Cortex of kidney (tissue), 1 donor: ENCODE measurements at places on chromosomes 12 and 14.

- DNase-seq: no peak
Measured at GRCh38 chr12:43022838-43023237, 433.3 kb upstream of the PRICKLE1 start.

- no peak for DNase-seq
Measured at GRCh38 chr14:101939646-101940170, 24.7 kb upstream of the DYNC1H1 start.

DNA sequence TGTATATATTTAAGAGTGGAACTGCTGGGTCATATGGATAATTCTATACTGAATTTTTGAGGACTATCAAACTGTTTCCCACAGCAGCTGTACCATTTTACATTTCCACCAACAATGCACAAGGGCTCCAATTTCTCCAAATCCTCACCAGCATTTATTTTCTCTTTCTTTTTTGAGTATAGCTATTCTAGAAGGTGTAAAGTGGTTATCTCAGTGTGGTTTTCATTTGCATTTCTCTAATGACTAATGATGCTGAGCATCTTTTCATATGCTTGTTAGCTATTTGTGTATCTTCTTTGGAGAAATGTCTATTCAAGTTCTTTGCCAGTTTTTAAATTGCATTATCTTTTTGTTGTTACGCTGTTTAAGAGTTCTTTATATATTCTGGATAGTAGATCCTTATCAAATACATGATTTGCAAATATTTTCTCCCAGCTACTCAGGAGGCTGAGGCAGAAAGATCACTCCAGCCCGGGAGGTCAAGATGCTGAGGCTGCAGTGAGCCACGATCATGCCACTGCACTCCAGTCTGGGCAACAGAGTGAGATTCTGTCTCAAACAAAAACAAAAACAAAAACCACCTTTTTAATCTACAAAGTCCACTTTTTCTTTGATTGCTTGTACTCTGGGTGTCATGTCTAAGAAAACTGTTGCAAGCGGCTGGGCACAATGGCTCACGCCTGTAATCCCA lies 32.8 kb downstream of the GTF2A1 start:
- DNase-seq: no peak

- DNase-seq: no peak
Measured at GRCh38 chr14:59116984-59117415, 71.5 kb upstream of the DAAM1 start.

DNA sequence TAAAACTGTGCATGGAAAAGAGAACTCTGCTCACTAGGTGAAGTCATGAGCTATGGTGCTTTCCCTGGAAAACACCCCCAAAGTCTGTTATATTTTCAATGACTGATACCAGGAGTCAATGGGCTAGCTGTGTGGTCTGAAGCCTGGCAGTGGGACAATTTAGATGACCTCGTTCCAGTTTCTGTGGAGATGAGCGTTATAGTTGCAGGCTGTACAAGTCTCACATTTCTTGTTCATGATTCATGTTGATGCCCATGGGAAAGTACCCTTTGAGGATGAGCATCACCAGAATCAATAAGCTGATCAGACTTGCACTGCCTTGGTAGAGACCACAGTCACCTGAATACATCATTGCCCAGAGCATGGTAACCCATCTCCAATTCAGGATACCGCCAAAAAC lies 70.7 kb downstream of the NOVA1 start:
- no peak for DNase-seq

DNA sequence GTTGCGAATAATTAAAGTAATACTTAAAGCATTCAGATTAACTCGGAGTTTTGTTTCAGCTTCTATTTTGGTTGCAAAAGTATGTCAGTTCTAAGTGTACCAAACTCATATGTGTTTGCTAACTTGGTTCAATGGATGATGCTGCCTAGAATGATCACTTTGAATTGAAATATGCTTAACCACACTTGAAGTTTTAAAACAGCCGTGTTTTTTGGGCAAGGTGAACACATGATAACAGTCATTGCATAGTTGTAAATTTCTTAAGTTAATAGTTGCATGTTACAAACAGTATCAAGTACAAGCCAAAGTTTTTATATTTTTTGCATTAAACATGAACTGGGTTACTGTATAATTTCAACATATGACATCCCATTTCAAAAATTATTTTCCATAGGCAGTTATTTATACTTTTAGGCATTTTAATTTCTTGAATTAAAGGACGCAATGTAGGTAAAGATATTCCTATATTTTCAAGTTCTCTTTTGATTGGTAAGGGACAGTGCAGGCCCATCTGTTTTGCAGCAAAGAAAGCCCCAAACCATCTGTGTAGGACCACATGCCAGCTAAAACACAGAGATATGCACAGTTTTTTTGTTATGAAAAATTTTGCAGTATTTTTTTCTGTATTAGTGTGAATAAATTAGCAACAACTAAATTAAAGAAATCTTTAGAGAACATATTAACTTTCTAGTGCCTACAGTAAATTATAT lies 575.5 kb downstream of the PRKD1 start:
- no peak for DNase-seq

DNA sequence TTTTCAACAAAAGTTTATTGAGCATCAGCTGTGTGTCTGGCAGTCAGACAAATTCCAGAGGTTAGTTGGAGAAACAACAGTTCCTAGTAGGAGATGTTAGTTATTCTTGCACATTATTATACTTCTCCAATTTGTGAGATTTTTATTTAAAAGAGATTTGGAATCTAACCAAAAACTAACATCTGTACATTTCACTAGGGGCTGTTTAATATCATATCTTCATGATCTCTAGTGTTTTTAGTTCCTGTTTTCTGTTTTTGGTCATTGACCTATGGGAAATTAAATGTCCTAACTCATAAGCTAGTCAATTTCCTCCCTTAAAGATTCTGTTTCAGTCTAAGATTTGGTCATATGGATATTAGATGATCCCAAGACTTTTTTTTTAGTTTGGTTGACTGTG lies 34.1 kb upstream of the KLHDC2 start:
- DNase-seq: no peak

DNA sequence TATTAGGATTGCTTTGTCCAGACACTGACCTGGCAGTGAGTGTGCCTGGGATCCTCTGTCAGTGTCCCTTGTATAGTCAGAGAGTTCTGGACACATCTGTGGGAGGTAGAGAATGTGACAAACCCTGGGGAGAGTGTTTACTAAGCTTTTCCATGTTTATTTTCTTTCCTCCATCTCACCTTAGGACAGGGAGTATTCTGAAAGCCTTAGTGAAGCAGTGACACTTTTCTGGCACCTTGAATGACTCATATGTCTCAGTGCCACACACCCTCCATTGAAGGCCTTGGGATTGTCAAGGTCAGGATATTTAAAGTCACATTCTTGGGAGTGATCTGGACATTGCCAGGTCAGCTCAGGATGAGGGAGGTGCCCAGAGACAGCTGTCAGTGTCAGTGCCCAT lies 34.9 kb upstream of the CTDSP2 start:
- DNase-seq: no peak

DNA sequence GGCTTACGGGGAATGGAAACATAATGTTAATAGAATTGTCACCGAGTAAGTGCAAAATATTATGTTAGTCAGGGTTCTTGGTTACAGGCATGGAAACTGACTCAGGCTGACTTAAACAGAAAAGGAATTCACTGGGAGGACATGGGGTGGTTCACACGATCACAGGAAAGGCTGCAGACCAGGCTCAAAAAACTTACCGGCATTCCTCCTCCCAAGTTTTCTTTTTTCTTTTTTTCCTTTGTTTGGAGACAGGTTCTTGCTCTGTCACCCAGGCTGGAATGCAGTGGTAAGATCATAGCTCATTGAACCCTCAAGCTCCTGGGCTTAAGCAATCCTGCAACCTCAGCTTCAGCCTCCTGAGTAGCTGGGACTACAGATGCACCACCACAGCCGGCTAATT lies 11.9 kb upstream of the UBE2N start:
- DNase-seq: no peak

GRCh38 chr14:31263485-31264133 lies 56.0 kb upstream of the HECTD1 start:
- DNase-seq: no peak

DNA sequence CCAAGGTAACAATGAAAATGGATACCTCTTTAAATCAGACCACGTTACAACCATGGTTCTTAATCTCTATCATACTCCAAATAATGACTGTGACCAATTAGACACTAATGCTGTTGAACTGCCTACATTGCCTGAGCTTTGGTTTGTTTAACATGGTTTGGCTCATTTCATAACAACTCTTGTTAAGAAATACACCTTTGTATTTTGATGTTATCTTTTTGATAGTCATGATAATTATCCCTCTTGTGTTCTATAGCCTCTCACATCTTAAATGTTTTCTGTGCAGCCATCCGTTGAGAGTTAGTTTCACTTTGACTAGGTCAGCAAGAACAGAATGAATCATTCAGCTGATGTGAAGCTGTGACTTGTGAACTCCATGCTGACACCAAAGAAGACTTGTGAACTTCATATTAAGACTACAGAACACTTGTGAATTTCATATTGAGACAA lies 75.5 kb upstream of the RERGL start:
- no peak for DNase-seq

GRCh38 chr14:105147671-105148603 lies 20.6 kb downstream of the JAG2 start:
- no peak for DNase-seq

DNA sequence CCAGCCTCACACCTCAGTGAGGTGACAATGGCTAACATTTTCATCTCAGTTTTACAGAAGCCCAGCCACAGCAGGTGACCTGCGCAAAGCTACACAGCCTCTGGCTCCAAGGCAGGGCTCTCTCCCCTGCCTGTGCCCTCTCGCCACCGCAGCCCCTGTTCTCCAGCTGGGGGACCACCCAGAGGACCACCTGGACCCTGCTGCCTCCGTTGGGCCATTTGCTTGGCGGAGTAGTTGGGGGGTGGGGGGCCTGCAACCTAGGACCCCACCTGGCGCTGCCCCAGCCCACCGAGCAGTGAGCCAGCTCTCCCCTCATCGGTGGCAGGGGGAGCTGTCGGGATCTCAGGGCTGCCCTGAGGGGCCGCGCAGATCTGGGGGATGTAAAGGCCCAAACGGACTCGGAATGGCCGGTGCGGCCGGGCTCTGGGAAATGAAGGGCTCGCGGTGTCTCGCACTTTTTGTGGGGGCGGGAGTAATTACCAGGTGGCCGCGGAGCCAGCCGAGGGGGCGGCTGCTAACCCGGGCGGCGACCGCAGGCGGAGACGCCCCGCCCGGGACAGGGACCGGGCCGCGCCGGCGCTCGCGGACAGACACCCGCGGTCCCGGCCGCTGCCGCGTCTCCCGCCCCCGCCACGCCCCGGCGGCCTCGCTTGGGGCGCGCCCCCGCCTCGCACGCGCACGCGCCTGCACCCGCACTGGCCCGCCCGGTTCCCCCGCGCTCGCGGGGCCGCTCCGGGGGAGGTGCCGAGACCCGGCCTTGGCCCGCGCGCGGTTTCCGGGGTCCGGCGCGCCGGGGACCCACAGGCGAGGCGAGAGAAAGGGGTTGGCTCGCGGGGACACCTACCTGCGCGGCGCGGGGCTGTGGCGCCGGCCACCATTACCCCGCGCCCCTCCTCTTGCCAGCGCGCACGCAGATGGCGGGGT lies 8.6 kb upstream of the GPR68 start:
- DNase-seq: no peak

GRCh38 chr12:87096082-87096585 lies 839.9 kb upstream of the MGAT4C start:
- DNase-seq: no peak

GRCh38 chr14:99648027-99648784 lies 3.3 kb downstream of the HHIPL1 start:
- no peak for DNase-seq

DNA sequence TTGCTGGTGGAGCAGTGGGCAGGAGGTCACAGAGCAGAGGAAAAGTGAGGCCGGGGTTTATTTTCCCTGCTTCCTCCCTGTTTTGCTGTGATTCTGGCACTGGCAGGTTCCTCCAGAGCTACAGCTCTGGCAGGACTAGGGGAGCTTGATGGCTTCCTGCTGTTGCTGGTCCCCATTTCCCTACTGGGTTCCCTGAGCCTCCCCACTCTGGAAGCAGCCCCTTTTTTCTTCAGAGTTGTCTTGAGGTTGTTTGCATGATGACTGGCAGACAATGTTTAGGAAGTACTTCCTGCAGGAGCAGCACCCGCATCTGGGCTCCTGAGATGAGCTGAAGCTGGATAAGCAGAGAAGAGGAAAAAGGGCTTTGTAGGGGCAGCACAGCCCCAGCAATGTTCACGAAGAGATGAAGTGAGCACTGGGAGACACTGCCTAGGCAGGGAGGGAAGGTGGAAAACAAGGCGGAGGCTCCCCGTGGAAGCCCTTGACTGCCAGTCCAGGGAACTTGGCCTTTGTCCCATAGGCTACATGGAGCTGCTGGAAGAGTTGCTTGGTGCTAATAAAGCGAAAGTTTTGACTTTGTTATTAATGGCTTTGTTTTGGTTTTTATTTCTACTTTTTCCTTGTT lies 126.9 kb downstream of the SLC38A6 start:
- no peak for DNase-seq

DNA sequence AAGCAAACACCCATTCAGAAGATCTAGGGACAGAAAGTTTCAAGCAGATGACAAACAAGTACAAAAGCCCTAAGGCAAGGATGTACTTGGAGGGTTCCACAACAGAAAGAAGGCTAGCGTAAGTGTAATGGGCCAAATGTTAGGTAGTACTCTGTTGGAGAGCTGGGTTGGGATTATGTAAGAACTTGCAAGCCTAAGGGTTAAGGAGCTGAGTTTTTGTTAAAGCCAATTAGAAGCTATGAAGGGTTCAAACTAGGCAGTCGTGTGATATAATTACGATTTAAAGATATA lies 41.4 kb downstream of the HECTD1 start:
- DNase-seq: no peak

DNA sequence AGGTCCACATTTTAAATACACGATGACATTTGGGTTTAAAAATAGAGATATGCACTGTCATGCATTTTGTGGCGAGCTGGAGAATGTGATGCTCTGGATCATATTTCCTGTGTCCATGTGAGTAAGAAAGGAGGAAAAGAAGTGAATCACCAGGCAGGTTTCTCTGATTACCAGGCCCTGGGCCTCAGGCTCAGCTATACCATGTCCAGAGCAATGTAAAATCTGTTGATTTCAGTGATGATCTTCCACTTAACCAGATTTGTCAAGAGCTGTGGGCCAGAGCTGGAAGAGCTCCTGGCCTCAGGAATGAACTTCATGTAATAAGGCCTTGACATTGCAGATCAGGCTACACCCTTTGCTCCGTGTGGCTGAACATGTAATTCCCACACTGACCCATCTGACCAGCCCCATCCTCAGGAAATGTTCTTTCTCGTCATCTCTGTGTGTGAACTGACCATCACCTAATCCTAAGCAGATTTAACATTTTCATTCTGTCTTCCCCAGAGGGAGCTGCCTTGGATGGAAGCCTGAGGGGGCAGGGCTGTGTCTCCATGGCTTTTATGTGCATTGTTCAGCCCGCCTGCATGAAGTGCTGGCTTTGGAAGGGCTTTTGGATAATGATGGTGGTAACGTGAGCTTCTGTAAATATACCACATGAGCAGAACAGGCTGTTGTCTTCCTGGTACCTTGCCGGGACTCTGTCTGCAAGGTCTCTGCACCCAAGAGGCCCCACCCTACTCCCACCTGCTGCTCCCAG lies 54.5 kb downstream of the CRACR2A start:
- no peak for DNase-seq

- no peak for DNase-seq
Measured at GRCh38 chr12:2113119-2113912, 60.5 kb downstream of the CACNA1C start.

- DNase-seq: no peak
Measured at GRCh38 chr14:32449648-32450047, 120.5 kb downstream of the AKAP6 start.

- no peak for DNase-seq
Measured at GRCh38 chr14:102540315-102541028, 30.9 kb upstream of the ANKRD9 start.

GRCh38 chr14:71320734-71321573 lies 413.7 kb downstream of the PCNX1 start:
- no peak for DNase-seq

GRCh38 chr12:30462249-30462648 lies 233.4 kb downstream of the IPO8 start:
- no peak for DNase-seq
